ENCODE measurements at places on chromosomes 13 and 19.

DNA sequence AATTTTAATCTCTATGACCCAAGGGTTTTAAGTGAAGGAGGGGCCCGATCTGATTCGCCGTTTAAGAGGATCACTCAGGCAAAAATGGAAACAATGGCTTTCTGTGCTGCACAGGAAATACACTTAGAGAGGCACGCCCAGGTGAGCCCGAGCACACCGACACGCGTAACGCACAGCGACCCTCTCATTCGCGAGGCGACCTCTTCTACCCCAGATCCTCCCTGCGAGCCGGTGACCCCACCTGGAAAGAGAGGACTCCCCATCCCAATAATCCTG, 216 bp downstream of the SH2D3A start:
- peak; percentile 67 for DNase-seq

DNA sequence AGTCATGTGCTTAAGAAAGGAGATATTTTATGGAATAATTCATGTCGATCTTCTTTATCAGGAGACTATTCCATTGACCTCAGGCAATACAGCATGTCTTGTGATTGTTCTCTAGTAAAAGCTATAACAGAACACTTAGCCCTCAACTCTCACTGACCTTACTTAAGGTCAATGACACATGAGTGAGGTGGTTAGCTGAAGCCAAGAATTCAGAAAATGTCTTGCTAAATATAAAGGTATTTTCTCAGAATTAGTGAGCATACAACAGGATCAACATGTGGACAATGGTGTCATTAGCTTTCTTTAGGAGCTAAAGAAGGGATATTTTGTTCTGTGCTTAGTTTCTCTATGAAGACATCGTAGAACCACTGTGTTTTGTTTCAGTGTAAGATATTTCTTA, 1730.4 kb upstream of the SLC10A2 start:
- no peak for DNase-seq

DNA sequence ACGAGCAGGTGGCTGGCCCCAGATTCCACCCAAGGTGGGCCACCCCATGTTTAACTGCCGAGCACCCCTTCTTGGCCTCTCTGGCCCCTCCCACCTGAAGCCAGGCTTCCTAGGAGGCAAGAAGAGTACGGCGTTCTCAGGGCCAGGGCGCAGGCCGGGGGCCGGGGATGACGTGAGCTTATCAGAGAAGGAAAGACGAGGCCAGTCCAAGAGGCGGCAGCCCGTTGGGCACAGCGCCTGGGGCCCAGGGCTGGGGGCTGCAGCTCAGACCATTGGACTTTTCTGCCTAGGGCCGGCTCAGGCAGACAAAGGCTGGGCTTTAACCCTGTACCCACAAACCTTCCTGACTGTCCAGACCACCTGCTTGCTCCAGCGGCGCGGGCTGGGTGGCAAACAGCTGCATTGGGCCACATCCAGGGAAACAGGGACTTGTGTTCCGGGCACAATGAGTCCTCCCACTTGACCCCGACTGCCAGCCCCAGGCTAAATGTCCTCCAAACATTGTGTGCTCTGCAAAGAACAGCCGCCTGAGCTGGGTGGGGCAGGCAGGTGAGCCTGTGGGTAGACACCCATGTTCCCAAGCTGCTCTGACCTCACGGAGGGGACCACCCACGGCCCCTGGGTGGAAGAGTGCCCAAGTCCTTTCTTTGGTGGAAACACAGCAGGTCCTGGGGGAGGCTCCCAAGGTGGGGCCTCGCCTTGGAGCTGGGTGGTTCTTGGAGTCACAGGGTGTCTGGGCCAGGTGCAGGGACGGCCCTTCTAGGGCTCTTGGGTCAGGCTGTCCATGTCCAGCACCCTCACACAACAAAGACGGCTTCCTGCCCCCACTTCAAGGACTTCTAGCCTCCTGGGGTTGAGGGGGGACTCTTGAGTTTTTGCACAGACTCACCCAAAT, 21.9 kb downstream of the COMP start:
- no peak for DNase-seq

DNA sequence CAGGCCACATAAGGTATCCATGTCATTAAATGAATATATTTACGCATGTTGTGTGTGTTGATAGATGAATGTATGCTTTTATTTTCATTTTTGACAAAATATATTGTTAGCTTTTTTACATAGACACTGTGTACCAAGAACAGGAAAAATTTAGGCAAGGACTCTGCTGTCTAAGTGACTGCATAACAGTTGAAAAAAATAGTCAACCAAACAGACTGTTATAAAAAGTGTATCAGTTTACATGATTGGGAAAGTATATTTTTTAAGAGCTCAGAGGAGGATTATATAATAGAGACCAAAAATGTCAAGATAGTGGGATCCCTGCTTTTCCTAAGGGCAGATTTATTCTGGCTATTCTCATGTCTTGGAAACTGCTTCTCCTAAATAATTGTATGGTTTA, 858.0 kb downstream of the SLITRK1 start:
- no peak for DNase-seq

DNA sequence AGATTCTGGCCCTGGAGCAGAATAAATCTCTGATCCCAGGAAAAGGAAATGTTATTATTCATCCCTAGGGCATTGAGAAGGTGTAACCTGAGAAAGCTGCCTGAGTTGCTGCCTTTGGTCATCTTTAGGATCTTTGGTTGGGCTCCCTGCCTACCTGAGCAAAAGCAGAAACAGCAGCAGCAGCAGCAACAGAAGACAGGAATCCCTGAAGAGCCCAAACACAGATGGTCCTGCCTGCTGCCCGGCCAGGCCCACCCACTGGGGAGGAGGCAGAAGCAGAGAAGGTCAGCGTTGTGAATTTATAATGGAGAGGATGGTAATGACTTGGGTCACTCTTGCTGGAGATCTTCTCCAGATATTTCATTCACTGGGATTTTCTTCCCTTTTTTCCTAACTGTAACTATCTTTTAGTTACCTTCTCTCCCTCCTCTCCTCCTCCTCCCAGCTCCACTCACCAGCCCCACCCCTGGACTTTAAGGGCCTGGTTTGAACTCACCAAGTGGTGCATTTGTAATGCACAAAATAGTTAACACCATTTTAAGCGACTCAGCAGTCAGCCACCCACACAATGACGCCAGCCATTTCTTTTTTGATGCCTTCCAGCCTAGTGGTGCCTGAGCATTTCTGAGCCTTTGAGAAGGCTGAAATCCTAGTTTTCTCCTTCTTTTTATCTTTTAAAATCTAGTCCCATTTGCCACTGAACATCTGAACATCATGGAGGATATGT, 91.7 kb downstream of the HSPH1 start:
- no peak for DNase-seq

DNA sequence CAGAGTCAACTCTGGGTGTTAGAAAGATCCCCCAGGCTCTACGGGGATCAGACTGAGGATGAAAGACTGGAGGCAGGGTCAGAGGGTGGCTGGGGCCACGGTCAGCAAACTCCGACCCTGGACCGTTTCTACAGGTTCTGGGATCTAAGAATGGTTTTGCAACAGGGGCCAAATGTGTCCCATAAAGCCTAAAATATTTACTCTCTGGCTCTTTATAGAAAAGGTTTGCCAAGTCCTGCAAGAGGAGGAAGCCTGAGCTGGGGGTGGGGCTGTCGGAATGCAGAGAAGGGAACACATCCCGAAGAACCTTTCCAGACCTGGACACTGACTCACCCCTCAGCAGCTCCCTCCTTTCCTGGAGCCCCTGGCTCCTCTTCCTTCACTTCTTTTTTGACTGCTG, 20.7 kb downstream of the LIG1 start:
- DNase-seq = no peak

DNA sequence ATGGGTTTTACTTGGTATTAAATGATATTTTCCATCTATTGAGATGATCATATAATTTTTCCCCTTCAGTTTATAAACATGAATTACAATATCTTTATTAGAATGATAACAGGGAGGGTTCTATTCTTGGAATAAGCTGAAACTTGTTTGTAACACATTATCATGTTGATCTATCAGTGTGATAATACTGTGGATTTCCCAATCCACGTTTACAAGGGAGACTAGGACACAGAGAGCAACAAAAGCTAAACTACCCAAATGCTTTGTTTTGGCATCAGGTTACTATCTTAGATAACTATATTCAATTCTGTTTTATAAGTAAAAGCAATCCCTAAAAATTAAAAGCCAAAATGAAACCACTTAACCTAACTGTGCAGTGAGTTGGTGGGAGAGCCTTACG, 92.5 kb downstream of the TUBGCP3 start:
- DNase-seq = no peak

- DNase-seq = no peak
Observed at GRCh38 chr19:48826606-48827020, 9.7 kb downstream of the HSD17B14 start.

DNA sequence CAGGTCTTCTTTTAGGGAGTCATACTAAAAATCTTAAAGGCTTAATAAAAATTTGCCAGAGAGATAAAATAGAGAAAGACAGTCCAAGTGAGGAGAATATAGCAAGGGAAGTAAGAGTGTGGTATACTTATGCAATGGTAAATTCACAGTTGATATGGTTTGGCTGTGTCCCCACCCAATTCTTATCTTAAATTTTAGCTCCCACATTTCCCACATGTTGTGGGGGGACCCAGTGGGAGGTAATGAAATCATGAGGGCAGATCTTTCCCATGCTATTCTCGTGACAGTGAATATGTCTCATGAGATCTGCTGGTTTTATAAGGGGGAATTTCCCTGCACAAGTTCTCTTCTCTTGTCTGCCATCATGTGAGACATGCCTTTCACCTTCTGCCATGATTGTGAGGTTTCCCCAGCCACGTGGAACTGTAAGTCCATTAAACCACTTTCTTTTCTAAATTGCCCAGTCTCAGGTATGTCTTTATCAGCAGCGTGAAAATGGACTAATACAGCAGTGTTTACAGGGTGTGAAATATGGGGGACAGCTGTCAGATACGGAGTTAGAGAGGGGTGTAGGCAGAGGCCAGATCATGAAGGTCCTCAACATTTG, 115.4 kb downstream of the UGGT2 start:
- no peak for DNase-seq

DNA sequence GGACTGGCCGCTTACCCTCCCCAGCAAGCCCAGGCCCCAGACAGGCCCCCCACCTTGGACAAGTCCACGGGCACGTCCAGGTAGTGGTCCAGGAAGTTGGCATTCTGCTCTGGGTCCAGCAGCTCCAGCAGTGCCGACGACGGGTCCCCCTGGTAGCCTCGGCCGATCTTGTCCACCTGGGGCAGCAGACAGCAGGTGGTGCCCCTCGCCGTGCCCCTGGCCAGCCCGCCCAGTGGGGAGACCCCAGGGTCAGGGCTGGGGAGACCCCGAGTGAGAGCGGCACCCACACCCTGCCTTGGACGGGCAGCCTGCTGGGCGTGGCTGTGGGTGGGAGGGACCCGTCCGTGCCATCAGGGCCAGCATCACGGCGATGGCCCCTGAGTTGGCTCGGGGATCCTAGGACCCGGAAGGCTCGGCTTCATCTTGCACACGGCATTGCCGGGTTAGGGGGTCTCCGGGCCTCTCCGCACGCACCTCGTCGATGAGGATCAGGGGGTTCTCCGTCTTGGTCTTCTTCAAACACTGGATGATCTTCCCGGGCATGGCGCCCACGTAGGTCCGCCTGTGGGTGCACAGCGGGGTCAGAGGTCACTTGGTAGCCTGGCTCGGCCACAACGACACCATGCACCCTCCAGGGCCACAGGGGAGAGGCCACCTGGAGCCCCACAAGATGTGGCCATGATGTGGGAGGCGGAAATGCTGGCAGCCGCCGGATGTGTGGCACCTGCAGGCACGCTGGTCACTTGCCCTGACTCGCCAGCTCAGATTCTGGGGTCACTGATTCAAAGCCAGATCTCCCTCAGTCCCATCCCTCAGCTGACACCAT, 6.3 kb downstream of the RPL36 start:
- no peak for DNase-seq

- DNase-seq = peak; percentile 17
Observed at GRCh38 chr19:16249826-16250404, 52.2 kb downstream of the AP1M1 start.

GRCh38 chr13:100659578-100659977, 15.0 kb downstream of the TMTC4 start:
- DNase-seq = no peak

GRCh38 chr13:30725326-30726085, 9.8 kb upstream of the ALOX5AP start:
- DNase-seq = no peak

- no peak for DNase-seq
Observed at GRCh38 chr13:37492741-37493514, 105.6 kb downstream of the POSTN start.

DNA sequence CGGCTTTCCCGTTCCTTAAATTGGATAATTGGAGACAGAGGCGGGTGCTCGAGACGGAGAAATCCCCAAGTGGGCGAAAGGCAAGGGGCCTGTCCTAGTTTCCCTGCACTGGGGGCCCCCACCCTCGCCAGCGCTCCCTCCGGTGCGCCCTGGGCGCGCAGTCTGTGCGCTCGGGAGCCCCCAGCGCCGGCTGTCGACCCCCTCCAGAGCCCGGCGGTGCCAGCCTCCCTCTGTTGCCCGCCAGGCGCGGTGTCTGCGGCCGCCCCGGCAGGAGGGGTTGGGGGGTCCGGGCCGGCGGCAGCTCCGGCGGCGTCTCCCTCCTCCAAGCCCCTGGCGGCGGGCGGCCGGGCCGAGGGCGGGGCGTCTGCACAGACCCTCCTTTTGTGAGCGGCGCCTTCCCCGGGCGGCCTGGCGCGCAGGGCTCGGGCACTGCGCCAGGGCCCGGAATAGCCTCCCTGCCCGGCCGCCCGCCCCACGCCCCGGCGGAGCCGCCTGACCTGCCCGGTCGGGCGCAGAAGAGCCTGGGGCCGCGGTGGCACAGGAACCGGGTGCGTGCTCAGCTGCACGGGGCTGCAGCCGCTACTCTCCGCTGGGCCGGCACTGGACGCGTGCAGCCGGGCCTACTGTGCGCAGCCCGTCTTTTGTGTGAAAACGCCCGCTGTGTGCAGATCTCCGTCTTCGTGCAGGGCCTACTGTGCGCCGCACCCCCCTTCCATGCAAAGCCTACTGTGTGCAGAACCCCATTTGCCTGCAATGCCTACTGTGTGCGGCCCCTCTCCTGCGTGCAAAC, 13.2 kb downstream of the GADD45B start:
- DNase-seq = no peak

DNA sequence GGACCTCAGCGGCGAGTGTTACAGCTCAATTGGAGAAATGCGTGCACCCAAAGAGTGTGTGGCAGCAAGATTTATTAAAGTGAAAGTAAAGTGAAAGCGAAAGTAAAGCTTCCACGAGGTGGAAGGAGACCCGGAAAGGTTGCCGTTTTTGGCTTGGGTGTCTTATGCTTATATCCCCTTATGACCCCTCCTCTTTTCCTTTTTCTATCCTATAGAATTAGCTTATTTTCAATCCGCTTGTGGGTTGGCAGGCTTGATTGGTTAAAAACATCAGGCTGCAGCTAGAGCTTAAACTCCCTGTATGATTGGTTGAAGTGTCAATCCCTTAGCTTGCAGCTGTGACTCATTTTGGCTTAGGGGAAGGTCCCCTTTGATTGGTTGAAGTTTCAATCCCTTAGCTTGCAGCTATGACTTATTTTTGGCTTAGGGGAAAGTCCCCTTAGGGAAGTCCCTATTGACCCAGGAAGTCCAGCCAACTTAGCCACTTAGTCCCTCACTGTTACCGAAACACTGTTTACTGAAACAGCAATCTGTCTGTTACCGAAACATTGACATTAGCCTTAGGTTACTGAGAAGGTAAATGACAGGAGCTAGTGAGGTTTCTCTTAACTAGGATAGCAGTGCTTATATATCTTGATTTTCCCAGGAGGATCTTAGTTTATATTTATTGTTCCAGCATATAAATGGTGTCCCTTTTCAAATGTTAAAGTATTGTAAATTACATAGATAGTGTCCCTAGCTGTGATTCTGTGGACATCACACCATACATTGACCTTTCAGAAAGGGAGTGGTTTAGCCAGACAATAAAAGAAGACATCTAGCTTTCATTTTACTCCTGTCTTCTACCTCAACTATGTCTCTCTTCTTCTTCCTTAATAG, 575.8 kb downstream of the DACH1 start:
- peak; percentile 37 for DNase-seq
